ENCODE measurements at places on chromosomes 6 and 20. TPM values are rescaled to one million over a fixed set of nuclear protein-coding genes. Genes with fewer than 3 reads are reported as not detected.

Gene LKAAEAR1
- 0.36 TPM for total RNA-seq

Gene ETV7
- 8.7 TPM for total RNA-seq

Gene SOBP
- 2.8 TPM for total RNA-seq

Gene MCHR2
- not detected for total RNA-seq

Gene MICB
- 17.1 TPM for total RNA-seq

Gene SLC32A1
- total RNA-seq: not detected

Gene TTK
- total RNA-seq: 16.9 TPM

Gene BPIFB4
- total RNA-seq: not detected

Gene PGC
- not detected for total RNA-seq

Gene GCM1
- total RNA-seq: not detected

Gene SLC17A9
- total RNA-seq: 5.3 TPM

Gene ANKRD66
- not detected for total RNA-seq

Gene PAX1
- not detected for total RNA-seq

Gene ZNF335
- total RNA-seq: 19.6 TPM

Gene NRN1
- total RNA-seq: not detected

Gene YIPF3
- total RNA-seq: 62.5 TPM

Gene KCNS1
- under 0.01 TPM for total RNA-seq

Gene SNPH
- 7.0 TPM for total RNA-seq

Gene CLIC5
- not detected for total RNA-seq

Gene TRAM2
- total RNA-seq: 49.3 TPM

Measured in melanocyte of skin (primary cell).